ENCODE measurements at places on chromosomes 5 and 9.

DNA sequence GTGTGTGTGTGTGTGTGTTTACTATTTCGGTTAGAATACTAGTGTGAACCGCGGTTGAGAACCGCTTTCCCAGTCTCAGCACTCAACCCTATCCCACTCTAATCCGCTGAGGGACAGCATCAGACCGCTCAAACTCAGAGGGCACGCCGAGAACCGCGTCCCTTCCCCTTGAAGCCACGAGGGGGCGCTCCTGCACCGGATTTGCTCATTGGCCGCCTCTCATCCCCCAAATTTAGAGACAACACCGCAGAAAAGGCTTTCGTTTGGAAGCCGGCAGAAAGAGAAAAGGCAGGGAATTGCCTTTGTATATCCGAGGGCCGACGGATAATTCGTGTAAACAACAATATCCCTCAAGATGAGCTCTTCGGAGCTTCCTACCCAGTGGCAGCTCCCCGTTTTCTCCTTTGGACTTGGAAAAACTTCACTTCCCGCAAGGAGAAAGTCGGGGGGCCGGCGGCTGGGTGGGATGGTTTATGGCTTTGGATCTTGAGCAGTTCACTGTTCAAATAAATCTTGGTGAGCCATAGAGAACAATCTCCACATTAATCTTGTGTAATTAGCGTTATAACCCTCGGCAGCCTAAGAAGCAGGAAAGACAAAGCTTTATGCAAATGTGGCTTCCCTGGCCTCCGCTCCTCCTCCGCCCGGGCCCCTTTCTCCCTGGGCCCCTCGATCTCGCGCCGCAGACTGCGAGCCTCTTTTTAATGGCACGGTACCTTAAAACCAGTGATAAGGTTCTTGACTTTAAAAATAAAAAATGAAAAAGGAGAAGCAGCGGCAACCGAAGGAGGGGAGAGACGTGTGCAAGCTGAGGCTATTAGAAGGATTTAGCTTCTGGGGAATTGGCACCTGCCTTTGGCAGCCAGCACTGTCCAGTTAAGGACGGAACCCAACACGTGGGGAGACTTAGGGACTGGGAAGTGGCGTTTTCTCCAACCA, 296.8 kb downstream of the PARP8 start:
- peak; percentile 70 for DNase-seq

GRCh38 chr9:91044354-91044753, 242.7 kb downstream of the SYK start:
- no peak for DNase-seq

DNA sequence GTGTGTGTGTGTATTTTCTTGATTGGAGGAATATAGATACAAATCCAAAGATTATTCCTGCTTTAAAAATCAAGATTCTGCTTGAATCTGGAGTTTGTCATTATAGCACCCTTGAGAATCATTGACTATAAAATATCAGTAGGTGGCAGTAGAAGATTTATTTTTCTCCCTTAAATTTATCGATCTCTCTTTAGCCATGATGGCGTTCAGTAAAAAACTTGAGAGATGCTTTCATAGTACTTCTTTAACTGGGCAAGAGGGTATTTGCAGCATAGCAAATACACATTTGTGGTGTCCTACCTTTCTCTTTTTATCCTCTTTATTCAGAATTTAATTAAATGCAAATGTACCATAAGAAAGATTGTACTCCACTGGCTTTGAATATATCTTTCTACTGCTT, 307.7 kb downstream of the ADGRV1 start:
- DNase-seq = peak; percentile 64

DNA sequence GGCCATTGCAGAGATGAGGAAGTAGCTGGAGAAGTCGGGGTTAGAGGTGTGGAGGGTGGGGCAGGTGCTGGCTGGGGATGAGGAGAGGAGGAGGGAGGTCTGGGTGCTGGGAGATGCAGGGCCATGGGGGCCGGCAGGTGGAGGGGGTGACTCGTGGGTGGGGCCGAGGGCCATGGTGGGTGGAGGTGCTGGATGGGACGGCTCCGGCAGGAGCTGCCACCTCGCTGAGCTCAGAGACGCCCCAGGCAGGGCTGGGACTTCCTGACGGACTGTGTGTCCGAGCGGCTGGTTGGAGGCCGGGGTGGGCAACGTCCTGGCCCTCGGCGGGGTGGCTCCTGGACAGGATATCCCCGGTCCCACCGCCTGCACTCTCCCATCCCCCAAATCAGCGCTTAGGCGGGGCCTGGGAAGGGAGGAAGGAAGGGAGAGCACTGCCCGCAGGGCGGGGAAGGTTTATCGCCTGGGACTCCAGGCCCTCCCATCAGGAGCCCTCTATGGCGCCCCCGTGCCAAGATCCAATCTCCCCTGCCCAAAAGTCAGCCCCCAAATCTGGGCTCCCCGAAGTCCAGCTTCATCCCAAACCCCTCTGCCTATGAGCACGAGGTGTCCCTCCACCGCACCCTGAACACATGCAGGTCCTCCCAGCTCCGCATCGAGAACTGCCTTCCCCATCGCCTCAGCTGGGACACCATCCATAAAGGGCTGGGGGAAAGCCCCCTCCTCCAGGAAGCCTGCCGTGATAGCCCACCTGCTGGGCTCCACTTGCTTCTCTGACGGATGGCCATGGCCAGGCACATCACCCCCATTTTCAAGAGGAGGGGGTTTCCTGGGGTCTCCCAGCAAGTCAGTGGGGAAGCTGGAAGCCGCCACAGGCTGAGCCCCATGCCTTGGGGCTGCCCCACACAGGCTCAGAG, 58.3 kb upstream of the NOTCH1 start:
- no peak for DNase-seq

DNA sequence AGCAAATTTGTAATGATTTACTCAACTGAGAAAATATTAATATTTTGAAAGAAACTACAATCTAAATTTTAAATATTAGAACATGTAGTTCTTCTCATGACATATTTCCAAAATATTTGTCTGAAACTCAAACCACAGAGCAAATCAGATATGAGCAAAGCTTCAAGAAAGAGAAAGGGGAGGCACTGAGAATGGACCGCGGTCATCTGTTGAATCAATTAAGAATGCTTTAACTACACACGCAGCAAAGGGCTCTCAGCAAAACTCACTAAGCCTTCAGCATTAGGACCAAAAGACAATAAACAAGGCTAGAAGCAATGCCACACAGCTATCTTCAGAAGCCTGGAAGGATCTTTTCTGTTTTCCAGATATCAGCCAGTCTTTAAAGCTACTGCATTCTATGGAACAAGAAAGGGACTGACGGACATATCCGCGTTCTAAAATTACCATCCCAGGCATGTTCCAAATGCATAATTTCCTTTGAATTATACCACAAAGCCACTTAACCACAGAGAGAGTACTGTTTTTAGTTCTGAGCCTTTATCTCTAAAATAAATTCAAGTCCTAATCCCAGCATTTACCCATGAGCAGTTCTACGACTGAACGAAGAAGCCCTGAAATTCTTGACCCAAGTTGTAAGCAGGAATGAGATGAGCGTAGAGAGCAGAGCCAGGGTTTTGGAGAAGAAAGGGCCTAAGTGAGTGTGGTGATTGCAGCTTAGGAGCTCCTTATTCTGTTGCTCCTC, 513.5 kb downstream of the AGTPBP1 start:
- DNase-seq = no peak

DNA sequence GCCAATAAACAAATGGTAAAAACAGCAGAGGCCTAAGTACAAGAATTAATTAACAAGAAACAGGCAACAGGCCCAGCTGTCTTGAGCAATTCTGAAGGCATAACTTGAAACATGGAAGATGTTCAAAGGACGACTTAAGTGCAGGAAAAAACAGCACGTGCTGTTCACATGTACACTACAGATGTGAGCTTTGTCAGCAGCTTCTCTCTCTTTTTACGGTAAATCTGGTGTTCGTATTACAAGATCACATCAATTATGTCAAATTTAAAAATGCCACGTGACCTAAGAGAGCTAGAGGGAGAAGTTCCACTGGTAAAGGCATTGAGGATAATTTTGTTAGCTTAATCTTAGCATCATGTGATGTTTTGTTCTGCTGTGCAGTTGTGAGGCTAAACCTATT, 281.1 kb downstream of the PSAT1 start:
- DNase-seq = no peak

DNA sequence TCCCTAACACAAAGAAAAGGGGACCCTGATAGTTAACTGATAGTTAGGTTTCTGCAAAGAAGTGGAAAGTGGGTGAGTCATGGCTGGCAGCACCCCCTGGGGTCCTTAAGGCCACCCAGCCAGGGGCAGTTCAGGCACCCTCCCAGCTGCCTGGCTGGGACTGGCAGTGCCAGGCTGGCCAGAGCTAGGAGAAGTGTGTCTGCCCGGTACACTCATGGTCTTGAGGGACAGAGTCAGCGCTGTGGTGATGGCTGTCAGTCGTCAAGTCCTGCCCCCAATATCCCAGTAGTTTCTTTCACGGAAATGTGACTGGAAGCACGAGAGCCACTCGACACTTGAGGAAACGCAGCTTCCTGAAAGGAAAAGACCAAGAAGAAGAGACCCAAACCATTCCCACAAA, 22.3 kb upstream of the CNOT6 start:
- no peak for DNase-seq

DNA sequence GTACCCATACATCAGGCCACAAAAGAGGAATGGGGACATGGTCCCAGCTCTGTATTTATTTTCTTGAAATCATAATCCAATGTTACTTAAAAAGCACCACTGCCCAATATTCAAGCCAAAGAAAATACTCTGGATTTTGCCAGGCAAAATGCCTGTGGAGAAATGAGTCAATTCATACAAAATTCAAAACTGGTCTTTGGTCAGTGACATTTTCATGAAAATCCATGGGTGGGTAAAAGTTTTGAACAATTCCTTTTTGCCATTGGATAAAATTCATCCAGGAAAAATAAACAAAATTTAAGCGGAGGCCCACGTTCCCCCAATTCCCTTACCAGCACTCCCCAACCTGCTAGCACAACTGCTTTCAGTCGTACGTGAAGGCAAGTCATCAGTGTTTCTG, 186.2 kb downstream of the GLIS3 start:
- DNase-seq = no peak
